Diencephalon (tissue), 1 donor: ENCODE measurements at places on chromosomes 11 and 22. TPM values are rescaled to one million over a fixed set of nuclear protein-coding genes. Genes with fewer than 3 reads are reported as not detected.

Gene TMEM151A
- total RNA-seq, result 23.5 TPM

Gene KIAA1671
- total RNA-seq, result 13.1 TPM

Gene OR8G5
- not detected for total RNA-seq

Gene SLC22A9
- not detected for total RNA-seq

Gene PGR
- 0.46 TPM for total RNA-seq

Gene TRIM66
- 7.8 TPM for total RNA-seq

Gene MS4A6A
- total RNA-seq, result 2.5 TPM

Gene TENM4
- 71.5 TPM for total RNA-seq

Gene TBX1
- total RNA-seq, result not detected

Gene CD44
- total RNA-seq, result 16.4 TPM

Gene ART1
- total RNA-seq, result not detected

Gene YIF1A
- 27.7 TPM for total RNA-seq

Gene UPB1
- 0.46 TPM for total RNA-seq

Gene KCNE3
- total RNA-seq, result 3.7 TPM

Gene OR6T1
- not detected for total RNA-seq

Gene BTG4
- total RNA-seq, result not detected

Gene FGF4
- not detected for total RNA-seq

Gene DNHD1
- 6.5 TPM for total RNA-seq

Gene ILK
- total RNA-seq, result 51.2 TPM

Gene PELI3
- total RNA-seq, result 15.0 TPM

Gene DNAJB7
- total RNA-seq, result not detected

Gene ZBTB16
- 6.7 TPM for total RNA-seq

Gene CEND1
- total RNA-seq, result 19.4 TPM

Gene GUCY1A2
- 97.8 TPM for total RNA-seq

Gene FOLR1
- total RNA-seq, result 9.2 TPM

Gene TRIM51
- total RNA-seq, result not detected

Gene CARD18
- not detected for total RNA-seq

Gene OR51G1
- not detected for total RNA-seq

Gene CREB3L1
- total RNA-seq, result 2.5 TPM

Gene OR51B4
- total RNA-seq, result not detected
